ENCODE measurements at places on chromosomes 4 and X.
A peak's percentile ranks its signal among the peaks of the same experiment; 100 is the strongest.

- no peak for DNase-seq
Measured at GRCh38 chr4:87029356-87029755, 94.5 kb downstream of the AFF1 start.

GRCh38 chr4:178165251-178165950 is 723.2 kb upstream of the AGA start:
- no peak for DNase-seq

DNA sequence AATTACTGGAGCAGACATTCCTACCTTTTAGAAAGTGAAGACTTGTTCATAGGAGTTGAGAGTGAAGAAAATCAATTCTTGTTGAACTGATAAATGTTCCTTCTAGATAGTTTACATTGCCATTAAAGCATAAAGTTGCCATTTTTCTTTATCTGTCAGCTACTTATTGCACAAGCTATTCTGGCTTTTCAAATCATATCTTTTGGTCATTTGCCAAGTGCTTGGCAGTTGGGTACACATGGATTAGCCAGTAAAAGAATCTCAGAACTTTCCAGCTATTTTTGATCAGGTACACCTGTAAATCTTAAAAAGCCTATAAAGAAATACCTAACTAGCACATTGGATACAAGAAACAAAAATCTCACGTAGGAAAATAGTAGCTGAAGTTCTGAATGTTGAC is 56.4 kb upstream of the PNPLA4 start:
- DNase-seq: no peak

DNA sequence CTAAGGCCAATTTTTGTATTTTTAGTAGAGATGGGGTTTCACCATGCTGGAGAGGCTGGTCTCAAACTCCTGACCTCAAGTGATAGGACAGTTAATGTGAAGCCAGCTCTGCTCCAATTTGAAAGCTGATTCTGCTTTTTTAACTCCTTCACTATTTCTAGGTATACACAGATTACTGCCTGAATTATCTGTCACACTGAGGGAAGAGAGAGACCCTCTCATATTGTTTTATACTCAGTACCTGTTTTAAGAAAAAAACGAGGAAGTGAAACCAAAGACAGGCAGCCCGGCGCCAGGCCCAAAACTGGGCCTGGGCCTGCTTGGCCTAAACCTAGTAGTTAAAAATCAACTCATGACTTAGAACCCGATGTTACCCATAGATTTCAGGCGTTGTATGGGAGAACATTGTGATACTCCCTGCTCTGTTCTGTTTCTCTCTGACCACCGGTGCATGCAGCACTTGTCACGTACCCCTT is 1601.5 kb upstream of the PCDH10 start:
- no peak for DNase-seq

DNA sequence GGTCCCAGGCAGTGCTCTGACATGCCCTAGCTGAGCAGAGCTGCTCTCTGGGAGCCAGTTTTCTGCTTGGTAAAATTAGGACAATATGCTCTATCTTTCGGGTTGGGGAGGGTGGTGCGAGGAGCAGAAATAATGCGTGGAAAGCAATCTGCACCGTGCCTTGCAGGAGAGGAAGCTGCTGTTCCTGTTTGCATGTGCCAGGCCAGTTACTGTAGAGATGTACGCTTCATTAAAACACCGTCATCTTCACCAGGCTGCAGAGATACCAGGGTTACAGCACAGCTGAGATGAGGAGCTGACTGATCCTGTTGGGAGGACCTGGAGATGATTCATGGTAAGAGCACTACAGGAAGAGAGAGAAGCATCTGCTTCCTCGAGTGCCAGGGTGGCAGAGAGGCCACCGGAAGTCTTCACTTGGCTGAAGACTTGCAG is 29.5 kb upstream of the IRF2 start:
- DNase-seq: peak; percentile 11

GRCh38 chrX:100048156-100048555 is 361.9 kb downstream of the PCDH19 start:
- no peak for DNase-seq

- no peak for DNase-seq
Measured at GRCh38 chr4:105158837-105159236, 12.2 kb downstream of the TET2 start.

- DNase-seq: peak; percentile 51
Measured at GRCh38 chrX:149010013-149010852, 494.9 kb downstream of the IDS start.

GRCh38 chrX:44280116-44280515 is 63.4 kb downstream of the EFHC2 start:
- no peak for DNase-seq

GRCh38 chr4:75099321-75099720 is 166.4 kb downstream of the PARM1 start:
- DNase-seq: no peak

GRCh38 chr4:105061731-105062130 is 84.9 kb upstream of the TET2 start:
- DNase-seq: no peak

DNA sequence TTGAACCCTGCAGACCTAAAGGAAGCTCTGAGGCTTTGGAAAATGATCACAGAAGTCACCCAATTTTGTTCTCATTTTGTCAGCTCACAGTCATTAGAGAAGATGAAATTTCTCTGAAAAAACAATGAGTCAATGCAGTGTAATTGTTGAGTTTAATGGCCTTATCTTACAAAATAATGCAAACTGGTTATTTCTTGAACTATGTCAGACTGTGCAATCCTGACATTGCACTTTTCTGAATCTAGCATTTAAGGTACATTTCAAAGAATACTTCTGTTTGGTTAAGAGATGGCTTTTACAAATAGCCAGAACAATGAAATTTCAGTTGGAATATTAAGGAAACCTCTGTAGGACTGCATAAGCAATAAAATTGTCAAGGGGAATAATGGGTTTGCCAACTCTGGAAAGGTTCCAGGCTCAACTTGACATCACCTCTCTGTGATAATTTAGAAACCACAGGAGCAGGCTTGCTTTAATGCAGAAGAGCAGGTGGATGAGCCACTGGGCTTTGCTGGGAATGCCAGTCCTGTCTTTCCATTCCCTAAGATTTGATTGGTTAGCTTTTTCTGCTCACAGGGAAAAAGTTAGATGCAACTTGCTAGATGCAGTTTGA is 222.8 kb downstream of the FRMPD4 start:
- no peak for DNase-seq

- DNase-seq: no peak
Measured at GRCh38 chr4:71095141-71095540, 101.7 kb downstream of the DCK start.

DNA sequence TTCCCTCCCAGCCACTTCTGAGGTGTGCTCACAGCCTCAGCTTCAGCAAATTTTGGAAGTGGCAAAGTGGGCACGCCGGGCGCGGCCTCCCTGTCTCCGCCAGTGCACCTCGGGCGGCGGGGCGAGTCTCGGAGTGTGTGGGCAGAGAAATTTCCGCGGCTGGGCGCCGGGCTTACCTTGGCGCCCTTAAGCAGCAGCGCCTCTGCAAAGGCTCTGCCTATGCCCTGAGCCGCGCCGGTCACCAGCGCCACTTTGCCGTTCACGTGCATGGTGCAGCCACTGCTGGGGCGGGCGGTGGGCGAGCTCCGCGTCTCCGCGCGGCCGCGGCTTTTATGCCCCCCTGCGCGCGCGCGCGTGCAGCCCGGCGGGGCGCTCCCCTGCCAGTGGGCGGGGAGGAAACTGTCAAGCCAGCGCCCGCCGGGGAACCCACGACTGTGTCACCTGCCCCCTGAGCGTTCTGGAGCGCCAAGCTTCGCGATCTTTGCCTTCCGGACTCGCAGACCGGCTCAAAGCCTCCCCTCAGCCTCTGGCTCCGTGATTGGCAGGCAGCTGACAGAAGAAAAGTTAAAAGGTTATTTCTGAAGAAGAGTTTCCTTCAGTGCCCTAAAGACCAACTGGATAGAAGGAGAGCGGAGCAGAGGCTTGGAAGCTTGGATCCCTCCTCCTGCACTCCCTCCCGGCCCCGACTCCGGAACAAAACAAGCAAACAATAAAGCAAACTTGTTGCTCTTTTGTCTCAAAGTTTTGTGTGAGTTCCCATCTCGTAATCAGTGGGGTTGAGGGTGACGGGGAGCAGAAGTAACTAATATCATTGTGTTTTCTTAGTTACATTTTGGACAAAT is at the start of gene HPGD:
Gene HPGD, minus strand, starts transcription at position 306 of the 842 bp plus-strand sequence. Its CDS starts 37 bp downstream, at position 269.
- peak; percentile 44 for DNase-seq

- peak; percentile 71 for DNase-seq
Measured at GRCh38 chr4:173167758-173168395, 734 bp upstream of the GALNT7 start.

DNA sequence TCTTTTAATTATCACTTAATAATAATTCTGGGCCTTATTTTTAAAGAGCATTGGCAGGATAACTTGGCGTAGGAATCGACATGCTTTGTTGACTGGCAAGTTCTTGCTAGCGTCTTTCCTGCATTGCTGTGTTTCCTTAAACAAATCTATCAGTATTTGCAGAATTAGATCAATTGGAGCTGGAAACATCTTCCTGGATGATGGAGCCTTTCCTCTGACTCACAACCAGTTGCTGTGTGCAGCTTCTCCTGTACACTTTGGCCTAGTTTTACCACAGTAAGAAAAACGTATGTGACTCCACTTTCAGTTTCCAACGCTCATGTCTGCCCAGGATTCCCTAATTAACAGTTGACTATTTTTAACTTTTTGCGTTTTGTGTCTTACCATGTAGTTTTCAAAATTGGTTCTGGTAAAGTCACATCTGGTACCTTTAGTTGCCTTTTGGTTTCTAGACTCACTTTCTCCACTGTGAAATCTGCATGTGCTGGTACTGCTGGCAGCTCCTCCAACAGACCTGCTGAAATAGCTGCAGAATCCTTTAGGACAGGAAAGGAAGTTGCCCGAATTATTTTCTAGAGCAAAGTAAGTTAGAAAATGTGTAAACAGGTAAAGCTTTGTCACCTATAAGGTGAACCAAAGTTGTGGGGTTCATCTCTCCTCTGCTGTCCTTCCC is 553.2 kb upstream of the FAT1 start:
- no peak for DNase-seq

GRCh38 chrX:101999644-102000539 is 68.1 kb upstream of the ZMAT1 start:
- DNase-seq: peak; percentile 32

- peak; percentile 97 for DNase-seq
Measured at GRCh38 chr4:2843263-2843940, at the start of gene ADD1. Gene ADD1 (plus strand): TSS chr4:2843844. CDS start chr4:2875916, 32,072 bp downstream.

DNA sequence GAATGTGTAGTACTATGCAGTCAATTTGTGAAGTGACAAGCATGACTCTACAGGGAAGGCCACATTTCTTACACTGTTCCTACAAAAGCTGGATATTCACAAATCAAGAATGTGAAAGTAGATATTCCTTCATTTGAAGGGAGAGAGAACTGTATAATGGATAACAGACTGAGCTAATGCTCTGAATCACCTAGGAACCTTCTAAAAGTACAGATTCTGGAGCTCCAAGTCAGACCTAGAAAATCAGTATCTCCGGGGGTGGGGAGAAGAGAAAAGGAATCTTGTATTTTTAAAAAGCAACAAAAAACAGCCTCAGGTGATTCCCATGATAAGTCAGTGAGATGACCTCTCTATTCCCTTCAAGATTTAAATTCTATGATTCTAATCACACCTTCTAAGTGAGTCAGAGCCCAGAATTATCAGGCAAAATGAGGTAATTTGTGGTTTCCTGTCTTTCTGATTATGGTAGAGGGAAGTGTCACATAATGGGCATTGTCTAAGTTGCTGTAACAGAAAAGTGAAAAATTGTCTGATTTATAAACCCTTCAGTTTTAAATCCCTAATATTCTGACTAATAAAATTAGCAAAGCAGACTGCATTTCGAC is 80.9 kb downstream of the IL21 start:
- DNase-seq: no peak

GRCh38 chr4:67576538-67576937 is 18.0 kb downstream of the STAP1 start:
- DNase-seq: no peak

- DNase-seq: no peak
Measured at GRCh38 chr4:173254646-173255045, 79.5 kb downstream of the HMGB2 start.

DNA sequence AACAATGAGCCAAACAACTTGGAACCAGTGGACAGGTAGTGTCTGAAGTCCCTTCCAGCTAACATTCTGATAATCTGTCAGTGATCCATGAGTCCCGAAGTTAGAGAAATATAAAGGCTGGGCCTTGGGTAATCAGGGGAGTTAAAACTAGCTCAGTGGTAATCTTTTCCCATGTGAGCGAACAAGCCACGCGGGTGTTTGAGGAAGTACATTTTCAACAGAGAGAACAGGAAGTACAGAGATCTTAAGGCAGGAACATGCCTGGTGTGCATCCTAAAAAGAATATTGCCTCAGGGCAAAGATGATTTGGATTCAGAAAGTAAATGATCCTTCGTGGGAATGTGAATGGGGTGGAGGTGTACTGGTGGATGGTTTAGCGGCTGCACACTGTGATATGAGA is 42.9 kb downstream of the FNIP2 start:
- DNase-seq: no peak

DNA sequence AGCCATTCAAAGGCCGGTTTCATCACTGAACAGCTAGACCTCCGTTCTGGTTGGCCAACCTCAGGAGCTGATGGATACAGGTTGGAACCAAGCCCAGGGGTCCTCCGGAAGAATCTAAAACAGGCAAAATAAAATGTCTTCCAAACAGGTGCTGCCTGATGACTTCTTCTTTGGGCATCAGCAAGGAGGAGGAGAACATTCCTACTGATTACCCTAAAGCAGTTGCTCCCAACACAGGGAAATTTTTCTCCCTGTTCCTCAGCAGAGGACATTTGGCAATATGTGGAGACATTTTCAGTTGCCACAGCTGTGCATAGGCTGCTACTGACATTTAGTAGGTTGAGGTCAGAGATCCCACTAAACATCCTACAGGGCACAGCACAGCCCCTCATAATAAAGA is 319.3 kb upstream of the PPARGC1A start:
- DNase-seq: no peak

- DNase-seq: no peak
Measured at GRCh38 chr4:89357787-89358186, 50.2 kb upstream of the GPRIN3 start.

GRCh38 chrX:41273638-41274037 is 60.3 kb upstream of the DDX3X start:
- DNase-seq: no peak

DNA sequence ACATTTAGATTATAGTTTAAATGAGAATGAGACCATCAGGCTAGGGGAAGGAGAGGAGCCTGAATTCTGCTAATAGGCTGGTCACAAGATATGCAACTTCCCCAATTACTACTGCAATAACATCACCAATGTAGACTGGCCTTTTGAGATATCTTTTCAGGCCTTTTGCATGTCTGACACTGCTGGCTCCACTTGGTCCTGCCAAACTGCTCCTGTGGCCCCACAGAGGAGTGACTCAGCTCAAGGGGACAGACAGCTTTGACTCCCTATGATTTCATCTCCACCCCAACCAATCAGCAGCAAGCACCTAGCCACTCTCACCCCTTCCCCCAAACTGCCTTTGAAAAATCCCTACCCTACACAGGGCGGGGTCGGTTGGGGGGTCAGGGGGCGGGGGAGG is 22.8 kb downstream of the GPRIN3 start:
- no peak for DNase-seq

GRCh38 chrX:154374313-154375155 is at the start of gene FLNA:
Gene FLNA (minus strand): TSS chrX:154374634. CDS start chrX:154371245, 3,389 bp downstream.
- DNase-seq: peak; percentile 30

DNA sequence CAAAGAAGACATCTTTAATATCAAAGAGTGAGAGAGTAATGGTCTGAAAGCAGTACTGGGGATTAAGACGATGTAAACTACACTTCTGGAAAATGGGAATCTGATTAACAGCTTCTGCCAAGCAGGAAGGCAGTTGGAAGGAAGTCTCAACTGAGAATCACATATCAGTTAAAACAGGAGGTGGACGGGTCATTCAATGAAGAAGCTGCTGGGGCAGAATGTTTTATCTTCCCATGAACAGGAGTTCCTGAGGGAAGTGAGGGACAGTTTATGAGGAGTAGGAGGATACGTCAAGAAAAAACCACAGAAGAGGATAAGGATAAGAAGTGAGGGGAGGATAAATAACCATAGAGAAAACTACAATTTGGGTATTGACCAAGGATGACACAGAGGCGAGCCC is 38.7 kb upstream of the MAGEA10 start:
- no peak for DNase-seq

Measured in brain (organoid and tissue), 16 donors.